ENCODE measurements at places on chromosomes 16 and 17.

- DNase-seq, result no peak
Measured at GRCh38 chr17:76626442-76626841, 17.1 kb downstream of the ST6GALNAC1 start.

GRCh38 chr17:7841396-7841914, 7.4 kb downstream of the KDM6B start:
- DNase-seq, result peak; percentile 91

- DNase-seq, result no peak
Measured at GRCh38 chr17:8018436-8018835, 16.0 kb downstream of the GUCY2D start.

DNA sequence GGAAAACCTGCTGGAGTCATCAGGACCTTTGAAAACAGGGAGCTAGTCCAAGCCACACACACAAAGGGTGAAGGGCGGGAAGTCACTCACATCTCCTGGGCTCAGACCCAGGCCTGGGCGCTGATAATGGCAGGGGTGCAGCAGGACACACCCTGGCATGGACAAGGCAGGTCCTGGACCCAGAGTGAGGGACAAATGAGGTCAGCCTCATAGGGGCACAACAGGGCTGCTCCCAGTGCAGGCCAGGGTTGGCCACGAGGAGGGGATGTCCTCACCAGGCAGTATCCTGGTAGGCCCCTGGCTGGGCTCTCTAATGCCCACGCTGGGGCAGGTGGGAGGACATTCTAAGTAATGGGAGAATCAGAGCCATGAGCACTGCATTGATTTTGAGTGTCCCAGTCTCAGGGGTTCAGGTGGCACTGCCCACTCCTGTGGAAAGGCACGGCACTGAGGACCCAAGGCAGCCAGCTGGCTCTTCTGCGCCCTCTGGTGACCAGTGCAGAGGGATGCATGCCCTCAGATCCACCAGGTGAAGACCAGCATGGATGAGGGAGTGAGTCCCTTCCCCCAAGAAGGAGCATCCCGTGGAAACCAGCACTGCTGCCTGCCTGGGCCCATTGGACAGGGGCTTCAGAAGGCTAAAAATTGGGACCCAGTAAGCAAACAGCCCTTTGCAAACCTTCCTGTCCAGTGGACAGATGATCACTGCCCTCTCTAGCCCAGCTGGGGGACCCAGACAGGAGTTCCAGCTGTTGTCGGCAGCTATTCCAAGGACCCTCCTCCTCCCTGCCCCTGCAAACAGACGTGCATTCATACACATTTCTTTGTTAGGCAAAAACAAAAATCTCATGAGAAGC, 23.4 kb upstream of the SREBF1 start:
- DNase-seq, result no peak

DNA sequence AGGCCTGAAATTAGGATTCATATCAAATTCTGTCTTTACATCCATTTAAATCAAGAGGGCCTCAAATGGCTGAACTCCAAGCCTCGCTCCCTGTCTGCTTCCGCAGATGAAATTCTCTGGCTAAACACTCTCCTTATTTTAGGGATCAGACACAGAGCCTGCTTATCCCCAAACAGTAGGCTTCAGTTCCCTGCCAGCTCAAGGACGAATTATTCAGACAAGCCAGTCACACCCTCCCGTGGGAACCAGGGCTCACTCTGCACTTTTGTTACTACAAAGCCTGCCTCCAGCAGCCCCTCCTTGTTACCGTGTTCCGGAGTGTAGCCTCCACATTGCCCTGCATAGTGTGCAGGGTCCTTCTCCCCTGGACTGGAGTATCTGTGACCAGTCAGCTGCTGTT, 46.6 kb upstream of the LCMT1 start:
- no peak for DNase-seq

DNA sequence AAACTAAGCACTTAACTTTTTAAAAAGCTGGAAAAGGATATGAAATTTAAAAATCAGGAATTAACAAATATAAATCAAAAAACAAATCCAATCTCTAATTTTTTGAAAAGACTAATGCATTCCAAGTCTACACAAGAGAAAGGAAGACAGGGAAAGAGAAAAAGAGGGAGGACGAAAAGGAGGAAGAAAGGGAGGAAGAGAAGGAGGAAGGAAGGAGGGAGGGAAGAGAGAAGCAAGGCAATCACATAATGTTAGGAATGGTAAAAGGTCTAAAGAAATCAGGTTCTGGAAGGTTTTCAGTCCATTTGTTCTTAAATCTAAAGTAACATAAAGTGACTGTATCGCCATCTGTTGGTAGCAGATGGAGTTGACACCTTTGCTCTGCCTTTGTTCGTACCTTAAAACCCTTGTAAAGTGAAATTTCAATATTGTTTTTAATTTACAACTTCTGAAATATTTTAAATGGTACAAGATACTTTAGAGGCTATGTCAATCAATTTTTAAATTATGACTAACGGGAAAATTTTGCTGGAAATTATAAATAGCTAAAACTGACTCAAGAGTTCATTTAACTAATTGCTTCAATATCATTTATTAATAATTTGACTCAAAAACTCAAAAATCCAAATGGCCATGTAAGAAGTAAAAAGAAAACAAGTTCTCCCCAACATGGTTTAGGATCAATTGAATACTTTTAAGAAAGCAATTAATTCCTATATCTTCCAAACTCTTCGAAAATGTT, 20.4 kb upstream of the CDYL2 start:
- DNase-seq, result no peak

DNA sequence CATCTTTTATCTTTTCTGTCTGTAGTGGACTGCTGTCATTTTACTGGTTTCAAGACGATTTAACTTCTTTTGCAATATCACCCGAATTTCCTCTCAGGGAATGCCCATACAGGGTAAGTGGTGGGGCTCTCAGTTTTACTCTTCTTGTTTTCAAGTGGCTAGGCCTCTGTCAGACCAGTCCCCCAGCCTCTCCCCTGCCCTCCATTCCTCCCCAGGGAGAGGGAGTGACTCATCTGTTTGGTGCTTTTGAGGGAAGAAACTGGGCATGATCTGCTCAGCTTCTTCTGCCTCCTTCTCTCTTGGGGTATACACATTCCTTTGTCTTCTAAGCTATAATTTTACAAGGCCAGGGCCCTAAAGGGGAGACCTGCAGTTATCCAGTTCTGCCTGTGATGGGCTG, 332.0 kb downstream of the CBLN1 start:
- DNase-seq, result no peak

DNA sequence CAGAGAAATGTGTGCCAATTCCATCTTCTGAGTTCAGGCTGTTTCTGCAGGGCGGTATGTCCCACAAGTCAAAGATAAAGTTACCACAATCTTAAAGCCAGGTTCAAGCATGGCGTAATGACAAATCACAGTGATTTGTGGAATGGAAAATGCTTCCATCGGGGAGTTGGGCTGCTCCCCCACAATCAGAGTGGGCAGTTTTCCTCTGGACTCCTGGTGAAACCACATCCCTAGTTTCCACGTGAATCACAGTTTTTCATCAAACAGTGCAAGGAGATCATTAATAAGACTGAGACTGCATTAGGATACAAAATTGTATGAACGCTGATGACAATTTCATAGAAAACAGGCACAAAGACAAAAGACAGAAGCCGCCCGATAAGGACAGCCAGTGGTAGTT, 3.6 kb downstream of the LITAF start:
- DNase-seq, result peak; percentile 50

- DNase-seq, result no peak
Measured at GRCh38 chr17:50311112-50311460, 34.8 kb upstream of the XYLT2 start.

DNA sequence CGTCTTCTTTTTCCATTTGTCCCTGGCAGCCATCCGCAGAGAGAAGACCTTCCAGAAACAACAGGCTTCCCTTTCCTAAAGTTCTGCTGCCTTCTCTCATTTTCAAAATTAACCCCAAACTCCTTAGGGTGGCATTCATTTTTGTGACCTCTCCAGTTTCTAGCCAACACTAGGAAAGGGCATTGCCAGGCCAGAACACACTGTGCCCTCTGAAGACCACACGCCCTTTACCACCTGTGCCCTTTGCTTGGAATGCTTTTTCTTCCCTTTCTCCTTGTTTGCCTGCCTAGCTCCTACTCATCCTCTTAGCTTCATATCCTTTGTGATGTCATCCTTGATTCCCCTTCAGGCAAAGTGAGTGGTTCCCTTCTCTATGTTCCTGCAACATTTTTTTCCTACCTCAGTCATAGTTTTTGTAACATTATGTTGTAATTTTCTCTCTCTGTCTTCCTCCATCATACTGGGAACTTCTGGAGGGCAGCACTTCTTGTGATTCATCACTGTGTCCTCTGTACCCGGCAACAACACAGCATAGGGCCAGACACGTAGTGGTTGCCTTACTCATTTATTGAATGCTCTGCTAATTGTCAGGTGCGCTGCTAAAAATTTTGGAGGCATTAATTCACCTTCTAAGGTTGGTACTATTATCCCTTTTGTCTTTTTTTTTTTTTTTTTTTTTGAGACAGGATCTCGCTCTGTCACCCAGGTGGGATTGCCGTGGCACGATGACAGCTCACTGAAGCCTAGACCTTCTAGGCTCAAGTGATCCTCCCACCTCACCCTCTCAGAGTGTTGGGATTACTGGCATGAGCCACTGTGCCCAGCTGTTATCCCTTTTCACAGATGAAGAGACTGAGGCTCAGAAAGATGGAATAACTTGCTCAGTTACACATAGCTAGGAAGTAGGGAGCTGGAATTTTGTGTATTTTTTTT, 1.0 kb downstream of the KAT8 start:
- no peak for DNase-seq

DNA sequence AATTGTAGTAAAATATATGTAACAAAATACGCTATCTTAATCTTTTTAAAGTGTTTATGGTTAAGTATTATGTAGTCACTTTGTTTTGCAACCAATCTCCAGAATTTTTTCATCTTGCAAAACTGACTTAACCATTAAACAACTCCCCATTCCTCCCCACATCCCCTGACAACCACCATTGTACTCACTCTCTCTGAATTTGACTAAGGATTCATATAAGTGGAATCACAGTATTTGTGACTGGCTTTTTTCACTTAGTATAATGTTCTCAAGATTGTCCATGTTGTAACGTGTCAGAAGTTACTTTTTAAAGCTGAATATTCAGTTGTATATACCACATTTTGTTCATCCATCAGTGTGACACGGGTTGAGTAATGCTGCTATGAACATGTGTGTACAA, 10.6 kb downstream of the ORC6 start:
- DNase-seq, result no peak

DNA sequence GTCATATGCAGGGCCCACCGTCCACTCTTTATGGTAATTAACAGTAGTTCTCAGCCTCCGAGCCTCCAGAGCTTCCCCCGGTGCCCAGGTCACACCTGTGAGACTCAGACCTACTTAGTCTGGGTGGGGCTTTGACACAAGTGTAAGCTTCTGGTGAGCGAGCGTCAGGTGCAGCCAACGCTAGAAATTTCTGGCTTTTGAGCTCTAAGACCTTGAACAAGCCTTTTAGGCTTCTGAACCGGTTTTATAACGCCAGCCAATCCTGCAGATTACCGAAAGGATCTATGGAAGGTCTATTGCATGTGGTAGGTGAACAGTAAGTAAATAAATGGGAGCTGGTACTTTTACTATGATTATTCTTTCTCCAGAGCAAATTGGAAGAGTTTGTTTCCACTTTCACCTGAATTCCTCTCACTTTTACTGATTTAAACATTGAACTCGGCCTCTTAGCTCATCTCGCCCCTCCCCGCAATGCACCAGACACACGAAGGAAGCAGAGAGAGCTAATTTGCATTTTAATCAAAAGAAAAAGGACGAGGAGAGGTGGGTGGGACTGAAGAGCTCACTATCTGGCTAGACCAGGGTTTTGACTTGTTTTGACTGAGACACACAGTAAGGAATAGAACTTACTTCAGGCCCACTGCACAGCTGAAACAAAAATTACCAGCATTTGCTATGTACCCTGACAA, 47.1 kb downstream of the ABAT start:
- no peak for DNase-seq

DNA sequence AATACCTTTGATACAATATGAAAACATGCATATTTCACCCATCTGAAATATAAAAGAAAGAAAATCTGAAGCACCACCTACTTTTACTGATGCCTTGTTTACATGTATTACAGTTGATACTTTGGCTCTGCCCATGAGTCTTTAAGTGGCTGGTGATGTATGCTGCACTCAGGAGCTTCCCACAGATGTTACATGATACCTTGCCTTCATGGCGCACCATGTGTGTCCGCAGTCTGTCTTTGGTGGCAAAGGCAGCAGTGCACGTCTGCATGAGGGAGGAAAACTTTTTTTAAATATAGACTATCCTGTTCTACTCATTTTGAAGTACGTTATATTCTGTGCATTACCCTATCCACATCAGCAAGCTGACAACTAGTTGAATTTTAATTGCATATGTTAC, 7.5 kb downstream of the VEZF1 start:
- DNase-seq, result no peak

DNA sequence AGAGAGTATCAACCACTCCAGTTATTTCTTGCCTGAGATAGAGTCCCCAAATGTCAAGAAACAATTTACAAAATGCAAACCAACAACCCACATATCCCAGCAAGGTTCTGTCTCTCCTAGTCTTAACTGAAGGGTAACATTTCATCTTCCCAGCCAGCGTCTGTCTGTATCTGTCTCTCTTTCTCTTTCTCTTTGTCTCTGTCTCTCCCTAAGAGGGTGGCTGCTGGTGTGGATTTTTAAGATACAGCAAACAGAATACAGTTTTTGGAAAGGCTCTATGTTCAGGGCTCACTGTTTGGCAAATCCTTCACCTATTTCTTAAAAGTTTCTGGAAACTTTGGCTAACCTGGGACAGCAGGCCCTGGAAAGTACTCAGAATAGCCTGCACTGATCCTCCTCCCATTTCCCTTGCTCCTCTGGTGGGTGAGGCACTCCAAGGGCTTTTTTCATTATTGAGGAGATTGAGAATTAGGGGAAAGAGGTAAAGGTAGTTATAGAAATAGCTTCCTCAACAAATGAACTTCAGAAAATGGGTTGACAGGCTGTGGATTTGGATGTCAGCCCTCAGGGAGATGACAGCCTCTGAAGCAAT, 6.2 kb downstream of the HOXB4 start:
- no peak for DNase-seq

GRCh38 chr17:37446027-37446426, 39.3 kb downstream of the TADA2A start:
- DNase-seq, result no peak

DNA sequence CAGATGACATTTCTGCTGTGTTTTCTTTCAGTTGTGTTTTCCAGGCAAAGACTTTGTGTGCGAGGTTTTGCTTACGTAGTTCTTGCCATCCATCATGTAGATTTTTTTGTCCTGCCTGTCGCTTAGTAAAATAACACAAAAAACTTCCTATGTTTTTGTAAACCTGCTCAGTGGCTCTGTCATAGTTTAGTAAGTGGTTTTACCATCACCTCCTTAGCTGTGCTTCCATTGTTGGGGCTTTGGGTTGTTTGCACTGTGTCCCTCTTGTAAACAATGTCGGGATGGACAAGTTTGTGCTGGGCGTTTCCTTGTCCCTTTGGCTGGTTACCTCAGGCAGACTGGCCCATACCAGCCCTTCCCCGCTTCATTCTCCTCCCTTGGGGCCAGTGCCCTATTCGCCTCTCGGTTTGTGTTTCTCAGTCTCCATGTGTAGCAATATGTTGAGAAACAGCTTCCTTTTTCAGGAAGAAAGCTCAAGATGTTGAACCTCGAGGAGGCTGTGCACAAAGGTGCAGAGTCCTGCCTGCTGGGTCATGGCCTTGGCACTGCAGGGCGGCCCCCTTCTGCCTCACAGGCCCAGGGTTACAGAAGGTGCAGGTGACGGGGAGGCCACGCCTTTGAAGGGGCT, 74.6 kb downstream of the KSR1 start:
- no peak for DNase-seq

GRCh38 chr16:70590722-70591415, 55.5 kb upstream of the IL34 start:
- no peak for DNase-seq

All from natural killer cell treated with Interleukin-12 subunit alpha and Interleukin-12 subunit beta and Interleukin-15 and Interleukin-18, amount 100 ng/mL, for 72 hours (primary cell).